Stimulated activated naive CD4-positive, alpha-beta T cell (primary cell): ENCODE measurements at places on chromosomes 11 and 22.

- no peak for DNase-seq
Measured at GRCh38 chr11:126136507-126136906, 73.8 kb upstream of the CDON start.

GRCh38 chr11:129866311-129866710 lies 29.1 kb downstream of the NFRKB start:
- DNase-seq = no peak

DNA sequence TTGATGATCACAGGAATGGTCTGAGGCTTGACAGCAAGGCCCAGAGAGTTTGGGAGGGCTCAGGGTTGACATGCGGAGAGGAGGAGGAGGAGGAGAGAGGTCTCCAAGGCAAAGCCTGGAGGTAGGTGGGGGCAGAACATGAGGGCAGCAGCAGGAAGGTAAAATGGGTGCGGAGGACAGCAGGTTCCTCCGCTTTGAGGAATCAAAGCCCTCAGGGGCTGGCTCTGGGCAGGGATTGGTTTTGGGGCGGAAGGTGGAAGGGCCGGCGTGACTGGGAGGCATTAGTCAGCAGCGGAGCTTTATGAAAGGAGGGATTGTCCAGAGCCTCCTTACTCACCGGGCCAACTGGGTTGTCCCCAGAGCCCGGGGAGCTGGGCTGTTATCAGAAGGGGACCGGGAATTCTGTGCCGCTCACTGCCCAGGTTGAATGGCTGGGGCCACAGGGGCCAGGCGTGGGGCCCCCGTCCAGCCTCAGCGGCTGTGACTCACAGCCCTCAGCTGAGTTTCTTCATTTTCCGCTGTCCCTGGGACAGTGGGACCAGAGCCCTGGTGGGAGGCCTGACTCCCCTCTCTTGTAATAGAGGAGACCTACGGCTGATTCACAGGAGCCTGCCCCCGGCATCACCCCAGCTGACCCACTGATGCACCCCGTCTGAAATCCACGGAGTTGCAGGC lies 36.2 kb downstream of the LIF start:
- DNase-seq = no peak

GRCh38 chr11:24661331-24661730 lies 164.5 kb downstream of the LUZP2 start:
- no peak for DNase-seq

DNA sequence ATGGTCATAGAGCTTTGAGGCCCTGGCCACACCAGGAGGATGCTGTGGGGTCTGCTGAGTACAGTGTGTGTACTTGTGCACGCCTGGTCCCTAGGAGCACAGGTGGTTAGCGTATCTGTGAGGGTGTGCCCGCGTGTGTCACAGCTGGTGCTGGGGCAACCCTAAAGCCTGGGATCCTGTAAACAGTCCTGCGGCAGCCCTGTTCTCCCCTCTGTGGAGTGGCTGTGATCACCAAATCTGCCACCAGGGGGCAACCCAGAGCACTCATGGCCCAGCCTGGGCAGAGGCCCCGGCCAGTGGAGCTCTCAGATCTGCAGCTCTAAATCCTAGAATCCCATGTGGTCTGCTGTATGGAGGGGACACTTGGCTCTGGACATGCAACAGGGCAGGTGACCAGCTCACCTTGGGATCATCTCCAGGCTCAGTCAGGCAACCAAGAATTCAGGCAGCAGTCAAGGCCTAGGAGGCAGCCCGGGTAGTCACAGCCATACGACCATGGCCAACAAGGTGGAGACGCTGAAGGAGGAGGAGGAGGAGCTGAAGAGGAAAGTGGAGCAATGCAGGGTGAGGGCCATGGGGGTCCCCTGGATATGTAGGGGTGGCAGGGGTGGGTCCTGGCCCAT lies 3.9 kb downstream of the SH3BP1 start:
- DNase-seq = peak; percentile 80

DNA sequence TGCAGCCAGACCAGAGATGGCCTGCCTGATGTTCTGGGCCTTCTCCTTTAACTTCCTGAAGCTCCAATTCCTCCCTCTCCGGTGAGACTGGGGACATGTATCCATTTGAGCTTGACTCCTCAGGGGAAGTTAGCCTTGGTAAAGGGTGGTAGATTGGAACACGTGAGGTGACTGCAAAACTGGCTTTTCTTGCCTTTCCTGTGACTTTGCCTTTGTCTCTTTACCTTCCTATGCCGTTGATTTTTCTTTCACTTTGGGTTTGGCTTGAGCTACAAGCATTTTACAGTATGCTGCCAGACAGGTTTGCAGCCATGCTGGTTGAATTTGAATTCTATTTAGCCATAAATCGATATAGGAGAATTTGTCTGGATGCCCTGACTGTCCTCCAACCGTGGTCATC lies 16.8 kb upstream of the GLYATL1 start:
- no peak for DNase-seq

DNA sequence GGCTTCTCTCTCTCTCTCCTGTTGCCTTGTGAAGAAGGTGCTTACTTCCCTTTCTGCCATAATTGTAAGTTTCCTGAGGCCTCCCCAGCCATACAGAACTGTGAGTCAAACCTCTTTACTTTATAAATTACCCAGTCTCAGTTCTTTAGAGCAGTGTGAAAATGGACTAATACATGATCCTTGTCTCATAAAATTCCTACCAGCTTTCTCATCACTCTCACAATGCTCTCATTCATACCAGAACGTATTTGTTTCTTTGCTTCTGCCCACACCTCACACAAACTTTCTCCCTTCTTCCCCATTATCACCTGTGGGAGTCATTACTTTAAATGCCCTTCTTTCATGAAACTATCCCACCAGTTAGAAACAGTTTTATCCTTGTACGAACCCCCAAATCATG lies 62.7 kb upstream of the ARHGAP42 start:
- DNase-seq = no peak

DNA sequence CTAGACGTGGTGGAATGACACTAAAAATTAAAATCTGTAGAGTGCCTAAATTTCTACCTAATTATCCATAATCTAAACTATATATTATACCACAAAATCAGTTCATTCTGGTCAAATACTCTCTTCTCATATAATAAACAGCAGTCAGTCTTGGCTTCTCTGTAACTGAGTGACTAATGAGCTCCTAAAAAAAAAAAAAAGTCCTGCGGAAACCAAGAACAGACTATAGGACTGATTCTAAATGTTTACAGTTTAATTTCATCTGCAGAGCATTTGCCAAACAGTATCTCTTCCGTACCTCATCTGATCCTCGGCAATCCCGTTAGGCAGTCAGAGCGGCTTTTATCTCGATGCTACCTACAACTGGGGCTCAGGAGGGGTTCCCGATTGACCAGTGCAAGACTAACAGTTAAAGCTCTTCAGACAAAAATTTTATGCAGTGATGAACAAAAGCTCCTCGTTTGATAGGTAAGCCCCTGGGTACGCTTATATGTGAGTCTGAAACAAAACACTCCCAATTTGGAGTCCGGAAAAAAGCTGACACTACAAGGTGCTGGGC lies 686 bp downstream of the KIF18A start:
- no peak for DNase-seq

GRCh38 chr11:95715777-95716241 lies 73.8 kb downstream of the FAM76B start:
- no peak for DNase-seq

DNA sequence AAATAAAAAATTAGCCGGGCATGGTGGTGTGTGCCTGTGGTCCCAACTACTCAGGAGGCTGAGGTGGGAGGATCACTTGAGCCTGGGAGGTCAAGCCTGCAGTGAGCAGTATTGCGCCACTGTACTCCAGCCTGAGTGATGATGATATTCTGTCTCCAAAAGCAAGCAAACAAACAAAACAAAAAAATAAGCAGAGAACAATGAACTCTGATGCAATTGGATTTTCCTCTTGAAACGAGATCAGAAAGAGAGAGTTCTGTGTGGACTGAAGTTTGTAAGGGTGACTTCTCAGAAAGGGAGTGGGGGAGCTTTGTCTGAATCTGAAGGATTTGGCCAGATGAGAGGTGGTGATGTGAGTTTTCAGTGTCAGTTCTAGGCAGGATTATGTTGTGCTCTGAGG lies 6.0 kb upstream of the TMEM123 start:
- no peak for DNase-seq

DNA sequence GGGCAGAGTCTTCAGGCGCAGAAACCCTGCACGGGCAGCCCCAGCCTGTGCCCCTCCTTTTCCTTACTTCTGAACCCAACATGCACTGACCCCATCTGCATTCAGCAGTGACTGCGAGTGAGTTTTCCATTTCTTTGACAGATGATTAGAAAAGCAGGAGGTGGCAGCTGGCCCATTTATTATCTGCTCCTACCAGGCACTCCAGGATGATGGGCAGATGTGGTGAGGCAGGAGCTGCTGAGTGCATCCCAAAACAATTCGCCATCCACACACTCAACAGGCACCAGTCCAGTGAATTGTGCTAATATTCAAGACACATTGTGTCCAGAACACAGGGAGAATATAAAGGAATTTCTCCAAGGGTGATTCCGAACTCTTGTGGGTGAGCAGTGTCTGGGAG lies 208.5 kb downstream of the TENM4 start:
- no peak for DNase-seq

GRCh38 chr11:72985645-72986044 lies 156.5 kb downstream of the FCHSD2 start:
- DNase-seq = no peak

- DNase-seq = peak; percentile 61
Measured at GRCh38 chr22:23539135-23539838, 40.8 kb downstream of the IGLL1 start.

DNA sequence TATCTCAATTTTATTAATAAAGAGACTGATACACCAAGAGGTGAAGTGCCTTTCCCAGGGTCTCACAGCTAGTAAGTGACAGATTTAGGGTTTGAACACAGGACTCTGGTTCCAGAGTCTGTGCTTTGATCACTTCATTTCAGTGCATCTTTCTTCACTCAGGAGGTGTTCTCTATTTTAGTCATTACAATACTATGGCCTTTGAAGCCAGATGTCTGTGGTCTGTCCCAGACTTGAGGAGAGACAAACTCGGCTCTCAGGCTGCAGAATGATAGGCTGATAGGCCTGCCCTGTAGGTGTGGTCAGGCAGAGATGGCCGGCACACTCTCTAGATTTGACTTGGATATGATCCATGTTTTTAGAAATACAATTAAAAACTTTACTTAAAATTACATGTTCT lies 478.5 kb upstream of the CCDC90B start:
- DNase-seq = no peak

DNA sequence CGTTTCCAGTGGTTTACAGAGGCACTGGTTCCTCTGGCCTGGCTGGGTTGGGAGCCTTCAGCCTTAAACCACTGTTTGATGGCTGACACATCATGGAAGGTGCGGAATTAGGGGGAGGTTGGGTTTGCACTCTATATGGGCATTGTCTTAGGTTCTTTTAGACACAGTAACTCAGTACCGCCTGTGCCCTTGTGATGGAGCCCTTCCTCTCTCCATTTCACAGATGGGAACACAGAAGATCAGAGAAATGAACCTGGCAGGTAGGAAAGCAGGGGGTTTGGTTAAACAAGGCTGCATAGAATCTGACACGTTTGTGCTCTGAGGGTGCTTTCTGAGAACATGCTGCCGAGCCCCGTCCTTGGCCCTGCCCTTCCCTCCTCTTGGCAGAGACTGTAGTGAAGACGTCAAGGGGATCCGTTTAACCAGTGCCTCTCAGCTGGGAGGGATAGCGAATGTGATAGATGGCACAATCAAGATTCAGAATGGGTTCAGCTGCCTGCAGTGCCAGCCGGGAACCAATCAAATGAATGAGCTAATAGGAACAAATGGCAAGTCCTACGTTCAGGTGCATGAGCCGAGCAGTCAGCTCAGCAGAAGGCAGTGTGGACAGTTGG lies 228.6 kb downstream of the TBC1D22A start:
- no peak for DNase-seq

DNA sequence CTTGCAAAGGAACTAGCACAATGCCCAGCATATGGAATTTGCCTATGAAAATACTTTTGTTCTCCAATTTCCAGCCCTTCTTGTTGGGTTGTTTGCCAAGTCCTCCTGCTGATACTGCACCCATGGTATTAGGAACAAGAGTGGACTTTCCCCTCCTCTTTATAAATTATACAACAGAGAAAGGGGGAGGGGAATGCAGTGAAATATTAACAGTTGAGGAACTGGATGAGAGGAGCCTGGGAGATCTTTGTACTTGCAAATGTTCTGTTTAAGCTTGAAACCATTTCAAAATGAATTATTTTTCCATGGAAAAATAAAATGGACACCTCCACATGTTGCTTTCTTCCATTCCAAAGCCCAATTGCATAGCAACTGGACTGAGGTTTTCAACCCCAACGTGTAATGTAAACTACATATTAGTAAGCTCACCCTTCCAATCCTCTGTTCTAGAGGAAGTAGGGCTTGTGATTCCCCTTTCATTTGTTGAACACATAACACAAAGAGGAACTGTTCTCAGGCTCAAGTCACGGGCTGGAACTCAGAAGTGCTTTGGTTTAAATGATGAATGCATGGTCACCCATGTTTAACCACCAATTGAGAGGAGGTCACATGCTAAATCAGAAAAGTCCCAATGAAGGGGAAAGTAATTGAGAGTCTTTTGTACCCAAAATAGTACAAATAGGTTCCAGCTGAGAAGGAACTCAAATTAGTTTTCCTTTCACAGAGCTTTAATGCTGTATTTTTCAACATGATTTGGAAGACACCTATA lies 66.2 kb upstream of the ZC3H12C start:
- no peak for DNase-seq

GRCh38 chr11:14232652-14233051 lies 126.3 kb downstream of the RRAS2 start:
- DNase-seq = no peak

DNA sequence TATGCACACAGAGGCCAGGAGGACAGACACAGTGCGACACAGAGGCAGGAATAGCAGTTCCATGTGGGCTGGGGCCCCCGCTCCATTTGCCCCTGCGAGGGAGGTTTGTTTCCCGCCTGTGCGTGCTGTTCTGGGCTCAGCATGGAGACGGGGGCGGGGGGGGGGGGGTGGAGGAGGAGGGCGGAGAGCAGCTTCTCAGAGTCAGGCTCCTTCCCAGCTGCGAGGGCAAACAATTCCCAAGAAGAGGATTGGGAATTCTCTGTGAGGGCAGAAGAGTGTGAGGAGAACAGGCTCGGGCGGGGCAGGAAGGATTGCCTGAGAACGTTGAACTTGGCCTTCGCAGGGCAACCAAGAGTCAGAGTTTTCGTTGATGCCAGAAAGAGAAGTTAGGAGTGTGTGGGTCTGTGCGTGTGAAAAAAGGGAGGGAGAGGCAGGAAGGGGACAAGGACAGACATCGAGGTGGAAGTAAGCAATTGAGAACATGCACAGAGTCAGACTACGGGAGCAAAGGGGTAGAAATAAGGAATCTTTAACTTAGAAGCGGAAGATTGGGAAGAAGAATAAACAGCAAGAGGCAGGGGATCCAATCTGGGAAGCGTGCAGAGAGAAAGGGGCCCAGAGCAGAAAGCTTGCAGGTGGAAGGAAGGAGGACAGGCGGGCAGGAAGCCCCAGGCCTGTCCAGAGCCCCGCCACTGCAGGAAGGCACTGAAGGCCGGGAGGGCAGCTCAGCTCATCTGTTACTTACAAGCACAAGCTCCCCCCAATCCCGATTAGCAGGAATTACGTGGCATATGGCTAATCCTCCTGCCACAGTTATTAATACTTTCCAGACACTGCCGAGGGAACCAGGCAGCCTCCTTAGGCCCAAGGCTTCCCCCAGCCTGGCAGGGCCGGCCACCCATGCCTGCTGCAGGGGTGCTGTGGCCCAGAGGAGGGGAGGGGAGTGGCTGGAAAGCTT lies 15.6 kb upstream of the JAM3 start:
- DNase-seq = no peak
